ENCODE measurements at places on chromosomes 1 and 21.

GRCh38 chr1:228961511-228961910, 226.2 kb downstream of the RHOU start:
- no peak for DNase-seq

- DNase-seq, result no peak
Measured at GRCh38 chr21:33133892-33134291, 64.0 kb downstream of the OLIG1 start.

GRCh38 chr21:37970548-37970947, 54.3 kb upstream of the KCNJ6 start:
- no peak for DNase-seq

DNA sequence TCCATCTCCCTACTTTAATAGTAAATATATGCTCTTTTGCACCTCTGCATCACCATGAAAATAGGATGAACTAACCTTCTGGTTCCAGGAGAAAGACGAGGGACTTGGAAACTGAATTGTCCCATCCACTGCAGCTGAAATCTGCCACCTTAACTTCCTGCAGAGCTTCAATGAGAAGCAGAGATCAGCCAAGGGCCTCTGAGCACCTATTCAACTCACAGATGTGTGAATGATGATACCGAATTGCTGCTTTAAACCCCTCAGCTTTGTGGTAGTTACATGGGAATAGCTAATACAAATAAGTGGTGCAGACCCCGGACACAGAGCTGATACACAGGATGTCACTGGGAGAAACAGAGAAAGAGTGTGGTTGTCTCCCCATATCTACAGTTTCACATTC, 616.8 kb downstream of the NCAM2 start:
- DNase-seq, result no peak

DNA sequence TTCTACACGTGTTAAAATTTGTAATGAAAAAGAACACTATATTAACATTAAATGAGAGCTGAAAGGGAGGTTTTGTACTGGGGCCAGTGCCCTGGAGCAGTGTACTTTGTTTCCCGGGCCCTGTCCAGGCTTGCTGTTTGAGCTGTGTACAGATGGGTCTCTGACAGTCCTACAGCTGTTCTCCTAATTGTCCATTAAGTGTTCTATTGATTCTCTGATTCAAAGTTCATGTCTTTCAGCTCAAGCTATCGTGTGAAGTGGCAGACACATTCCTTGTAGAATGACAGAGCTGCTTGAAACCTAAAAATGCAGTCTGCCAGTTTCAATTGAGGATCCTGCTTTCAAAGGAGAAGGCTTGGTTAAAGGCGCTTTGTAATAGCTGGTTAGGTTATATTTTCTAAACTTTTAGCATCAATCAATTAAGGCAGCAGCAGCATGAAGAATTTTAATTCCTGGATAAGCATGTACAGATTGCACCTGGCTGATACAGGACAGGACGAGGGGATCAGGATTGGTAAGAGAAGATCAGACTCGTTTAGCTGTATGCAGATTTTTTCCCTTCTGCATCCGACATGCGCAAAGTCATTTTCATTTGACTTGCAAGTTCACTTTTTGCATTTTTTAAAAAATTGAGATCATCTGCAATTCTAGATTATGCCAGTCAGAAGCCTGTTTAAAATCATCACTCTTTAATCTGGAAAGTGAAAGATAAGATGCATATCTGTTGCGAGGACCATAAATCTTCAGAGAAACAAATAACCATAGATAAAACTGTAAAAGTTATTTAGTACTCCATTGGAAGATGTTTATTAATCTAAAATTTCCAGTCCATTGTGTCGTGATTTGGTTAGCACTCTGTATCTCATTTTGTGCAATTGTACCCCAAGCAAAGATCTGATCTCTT, 98.5 kb downstream of the ATG4C start:
- DNase-seq, result no peak

DNA sequence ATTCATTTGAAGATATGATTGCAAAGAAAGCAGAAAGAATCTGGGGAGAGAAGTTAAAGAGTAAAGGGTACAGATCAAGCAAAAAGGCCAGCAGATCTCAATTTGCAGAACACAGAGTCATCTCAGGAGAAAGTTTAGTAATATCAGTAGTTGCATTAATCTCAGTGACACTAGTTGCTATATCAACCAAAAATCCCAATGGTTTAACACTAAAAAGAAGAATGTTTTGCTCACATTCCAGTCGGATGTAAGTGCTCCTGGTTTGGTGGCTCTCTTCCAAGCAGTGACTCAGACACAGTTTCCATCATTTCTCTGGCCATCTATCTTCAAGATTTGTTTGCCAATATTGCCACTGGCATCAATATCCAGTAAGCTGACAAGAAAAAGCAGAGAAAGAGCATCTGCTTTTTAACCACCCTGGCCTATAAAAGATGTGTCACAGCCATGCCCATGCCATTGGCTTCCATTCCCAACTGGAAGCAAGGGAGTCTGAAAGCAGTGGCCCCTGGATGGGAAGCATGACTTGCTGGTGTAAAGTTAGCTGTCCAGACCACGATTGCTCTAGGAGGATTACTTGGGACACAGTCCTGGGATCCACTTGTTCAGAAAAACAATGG, 45.5 kb upstream of the AIM2 start:
- no peak for DNase-seq

DNA sequence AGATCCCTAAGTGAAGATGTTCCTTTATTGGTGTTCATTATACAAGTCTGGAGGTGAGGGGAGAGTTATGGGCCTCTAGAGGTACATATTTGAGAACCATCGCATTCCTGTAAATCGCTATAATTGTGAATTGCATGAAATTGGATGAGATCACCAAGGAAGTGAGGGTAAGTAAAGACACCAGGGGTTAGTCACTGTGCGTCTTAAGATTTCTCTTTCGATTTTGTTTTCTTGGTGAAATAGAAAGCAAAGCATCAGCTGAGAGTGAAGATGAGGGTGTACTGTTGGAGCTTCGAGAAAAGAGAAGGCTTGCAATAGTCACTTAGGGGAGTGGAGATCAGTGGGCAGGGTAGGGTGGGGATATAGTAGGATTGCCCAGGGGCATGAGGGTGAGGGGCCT, 82.1 kb downstream of the RAVER2 start:
- no peak for DNase-seq

DNA sequence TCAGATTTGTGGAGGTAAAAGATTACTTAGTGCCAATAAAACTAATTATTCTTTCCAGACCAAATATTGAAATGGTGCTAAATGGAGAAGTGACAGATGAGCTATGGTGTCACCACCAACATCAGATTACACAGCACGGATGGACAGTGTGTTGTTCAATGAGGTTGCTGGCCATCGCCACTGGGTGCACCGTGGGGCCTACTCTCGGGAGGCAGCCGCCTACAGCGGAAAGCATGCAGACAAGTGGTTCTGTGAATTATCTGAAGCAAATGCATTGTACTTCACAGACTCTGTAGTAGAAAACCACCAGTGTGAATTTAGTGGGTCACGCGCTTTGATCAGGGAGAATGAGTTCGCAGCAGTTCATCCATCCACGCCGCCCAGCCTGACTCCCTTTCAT, 42.3 kb downstream of the GNG4 start:
- DNase-seq, result no peak

- DNase-seq, result no peak
Measured at GRCh38 chr1:25430967-25431881, 527 bp downstream of the MACO1 start.

DNA sequence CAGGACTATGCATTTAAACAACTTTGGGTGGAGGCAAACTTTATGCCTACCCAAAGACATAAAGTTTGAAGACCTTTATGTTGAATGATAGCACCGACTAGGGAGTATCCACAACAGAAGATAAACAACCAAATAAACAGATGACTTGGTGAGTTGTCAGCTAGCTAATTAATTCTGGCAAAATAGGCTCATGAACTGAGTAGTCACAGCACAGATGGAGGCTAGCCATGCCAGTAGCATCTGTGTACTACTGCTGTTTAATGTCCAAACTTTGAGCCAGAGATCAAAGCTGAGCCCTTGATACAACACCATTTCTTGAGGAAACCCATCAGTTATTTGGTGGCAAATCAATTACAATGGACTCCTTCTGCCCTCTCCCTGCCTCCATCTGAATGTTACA, 40.3 kb upstream of the CCDC190 start:
- DNase-seq, result no peak

DNA sequence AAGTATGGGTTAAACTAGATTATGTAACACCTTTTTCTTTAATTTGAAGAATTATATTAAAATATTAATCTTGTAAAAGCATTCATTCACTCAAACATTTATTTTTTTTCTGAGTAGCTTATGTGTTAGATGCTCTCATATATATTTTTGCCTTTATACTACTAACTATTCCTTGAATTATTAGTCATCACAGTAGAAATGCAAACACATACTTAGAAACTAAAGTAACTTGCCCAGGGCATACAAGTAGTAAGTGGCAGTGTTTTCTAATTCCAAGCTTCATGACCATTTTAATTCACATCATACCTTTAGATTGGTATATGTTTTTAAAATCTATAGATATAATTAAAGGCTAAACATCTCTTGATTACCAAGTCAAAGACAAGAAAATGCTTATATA, 1271.0 kb downstream of the BRINP3 start:
- no peak for DNase-seq

DNA sequence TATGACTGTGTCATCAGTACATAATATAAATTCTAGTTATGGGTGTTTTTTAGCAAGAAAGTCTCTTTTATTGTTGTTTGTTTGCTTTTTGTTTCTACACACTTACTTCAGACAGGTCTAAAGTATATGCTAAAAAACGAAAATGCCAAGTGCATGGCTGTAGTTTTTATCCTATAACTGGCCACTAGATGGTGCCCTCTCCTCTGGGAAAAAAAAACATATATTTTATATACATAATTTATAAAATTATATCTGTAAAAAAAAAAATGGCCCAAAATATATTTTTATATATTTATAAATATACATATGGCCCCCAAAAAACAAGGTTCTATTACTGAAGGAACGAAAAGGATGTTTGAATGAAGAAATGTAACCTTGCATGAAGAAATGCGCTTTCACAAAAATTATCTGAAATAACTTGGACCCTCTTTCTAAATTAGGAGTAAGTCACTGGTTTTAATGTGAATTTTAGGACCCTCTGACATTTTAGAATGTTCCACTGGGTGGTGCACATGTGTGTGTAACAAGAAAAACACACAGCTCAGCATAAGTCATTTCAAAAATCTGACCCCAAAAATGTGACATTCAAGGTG, 93.5 kb downstream of the TTLL7 start:
- no peak for DNase-seq
